Inflammatory macrophage (primary cell): ENCODE measurements at places on chromosomes 2 and 18.
A peak's percentile ranks its signal among the peaks of the same experiment; 100 is the strongest.

DNA sequence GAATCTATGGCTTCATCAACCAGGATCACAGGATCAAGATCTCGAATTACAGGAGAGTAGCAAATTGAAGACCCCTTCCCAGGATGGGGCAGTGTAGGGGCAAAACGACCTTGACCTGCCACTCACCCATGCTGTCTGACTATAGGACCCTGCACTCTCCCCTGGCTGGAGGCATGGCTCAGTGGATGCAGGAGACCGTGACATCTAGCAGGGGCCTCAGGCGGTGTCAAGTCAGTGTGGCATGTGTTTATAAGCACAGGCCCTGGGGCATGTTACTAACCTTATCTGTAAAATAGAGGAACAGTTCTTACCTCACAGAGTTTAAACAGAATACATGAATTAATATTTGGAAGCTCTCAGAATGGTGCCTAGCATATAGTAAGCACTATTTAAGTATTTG, 3.5 kb downstream of the HAAO start:
- no peak for DNase-seq

GRCh38 chr18:60350941-60351340, 21.6 kb downstream of the MC4R start:
- no peak for DNase-seq

GRCh38 chr2:11466307-11467128, 557 bp upstream of the E2F6 start:
- DNase-seq = no peak

DNA sequence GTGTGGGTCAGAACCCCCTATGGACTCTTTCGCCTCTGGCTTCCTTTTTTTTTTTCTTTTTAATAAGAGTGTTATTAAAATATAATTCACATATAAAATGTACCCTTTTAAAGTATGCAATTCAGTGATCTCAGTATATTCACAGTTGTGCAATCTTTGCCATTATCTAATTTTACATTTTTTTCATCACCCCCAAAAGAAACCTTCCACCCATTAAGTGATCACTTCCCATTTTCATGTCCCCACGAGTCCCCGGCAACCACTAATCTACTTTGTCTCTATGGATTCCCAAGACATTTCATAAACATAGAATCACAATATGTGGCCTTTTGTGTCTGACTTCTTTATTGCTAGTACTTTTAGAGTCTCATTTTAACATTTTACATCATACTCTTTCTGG, 38.7 kb upstream of the ANXA4 start:
- DNase-seq = peak; percentile 68

DNA sequence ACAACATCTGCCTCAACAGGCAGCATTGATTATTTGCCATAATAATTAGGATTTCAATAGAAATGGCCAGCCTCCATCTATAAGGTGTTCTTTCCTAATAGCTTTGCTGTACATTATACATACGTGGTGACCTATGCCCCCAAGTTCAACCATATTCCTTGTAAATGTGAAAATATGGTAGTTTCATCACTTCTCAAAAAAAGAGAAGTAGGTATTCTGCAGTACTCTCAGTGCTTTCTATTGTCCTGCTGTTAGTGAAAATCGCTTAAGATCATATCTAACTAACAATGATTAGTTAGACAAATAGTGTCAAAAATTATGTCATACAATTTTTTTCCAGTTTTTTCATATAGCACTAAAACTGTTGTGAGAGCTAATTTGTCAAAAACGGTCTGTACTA, 79.6 kb downstream of the SLC4A10 start:
- no peak for DNase-seq

DNA sequence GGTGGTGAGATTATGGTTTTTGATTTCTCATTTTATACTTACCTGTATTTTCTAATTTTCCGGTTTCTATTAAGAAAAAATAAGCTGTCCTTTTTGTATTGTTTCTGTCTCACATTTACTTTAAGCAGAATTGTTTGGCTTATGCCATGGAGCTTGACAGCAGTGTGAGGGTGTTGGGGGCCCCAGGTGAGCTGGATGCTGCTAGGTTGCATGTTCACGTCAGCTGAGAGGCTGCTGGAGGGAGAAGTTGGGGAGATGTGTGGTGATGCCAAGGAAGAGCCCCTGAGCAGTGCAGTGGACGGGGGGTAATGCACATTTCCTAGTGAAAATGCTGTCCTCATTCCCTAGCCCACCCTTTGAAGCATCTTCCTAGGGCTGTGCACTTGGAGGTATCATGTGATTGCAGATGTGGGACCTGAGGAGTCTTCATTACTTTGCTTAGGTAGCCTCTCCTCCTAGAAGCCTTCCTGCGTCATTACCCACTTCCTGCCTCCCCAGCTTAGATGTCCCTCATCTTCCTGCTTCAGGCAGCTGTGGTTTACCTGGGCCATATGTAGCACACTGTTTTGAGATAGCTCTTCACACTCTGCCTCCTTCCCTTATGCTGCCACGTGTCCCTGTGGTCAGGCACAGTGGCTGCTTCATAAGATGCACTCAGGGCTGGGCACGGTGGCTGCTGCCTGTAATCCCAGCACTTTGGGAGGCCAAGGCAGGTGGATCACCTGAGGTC, 16.2 kb downstream of the ATG16L1 start:
- DNase-seq = no peak

DNA sequence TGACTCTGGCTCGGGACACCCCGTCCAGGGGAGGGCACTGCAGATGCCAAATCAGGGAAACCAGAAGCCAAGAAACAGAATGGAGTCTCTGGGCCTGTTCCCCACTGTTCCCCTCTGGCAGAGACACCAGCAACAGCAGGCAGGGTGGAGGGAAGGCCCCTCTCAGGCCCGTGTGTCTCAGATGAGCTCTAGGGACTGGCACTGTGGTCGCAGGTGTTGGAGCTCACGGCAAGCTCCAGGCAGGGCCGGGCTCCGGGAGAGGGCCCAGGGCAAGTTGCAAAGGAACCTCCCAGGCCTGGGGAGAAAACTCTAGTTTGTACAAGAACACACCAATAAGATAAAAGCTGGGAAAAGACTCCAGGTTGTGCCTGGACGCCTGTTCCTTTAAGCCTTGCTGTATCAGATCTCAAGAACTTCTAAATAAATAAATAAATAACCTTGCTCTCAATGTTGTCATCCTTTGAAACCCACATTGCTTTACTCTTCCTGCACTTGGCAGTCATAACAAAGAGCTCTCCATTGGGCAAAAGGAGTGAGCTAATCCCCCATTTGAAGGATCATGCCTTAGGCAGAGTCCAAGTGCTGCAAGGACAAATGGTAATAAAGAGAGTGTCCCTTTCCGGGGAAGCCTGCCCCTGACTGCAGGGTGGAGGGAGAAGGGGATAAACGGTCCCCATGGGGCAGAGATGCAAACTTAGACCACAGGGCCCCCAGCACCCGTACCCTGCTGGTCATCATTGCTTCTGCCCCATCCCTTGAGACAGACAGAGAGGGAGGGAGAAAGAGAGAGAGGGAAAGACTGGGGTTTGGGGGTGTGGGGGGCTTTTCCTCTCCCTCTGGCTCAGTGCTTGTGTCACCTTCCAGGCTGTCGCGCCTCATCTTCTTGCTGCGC, 33.3 kb downstream of the CNGA3 start:
- no peak for DNase-seq

DNA sequence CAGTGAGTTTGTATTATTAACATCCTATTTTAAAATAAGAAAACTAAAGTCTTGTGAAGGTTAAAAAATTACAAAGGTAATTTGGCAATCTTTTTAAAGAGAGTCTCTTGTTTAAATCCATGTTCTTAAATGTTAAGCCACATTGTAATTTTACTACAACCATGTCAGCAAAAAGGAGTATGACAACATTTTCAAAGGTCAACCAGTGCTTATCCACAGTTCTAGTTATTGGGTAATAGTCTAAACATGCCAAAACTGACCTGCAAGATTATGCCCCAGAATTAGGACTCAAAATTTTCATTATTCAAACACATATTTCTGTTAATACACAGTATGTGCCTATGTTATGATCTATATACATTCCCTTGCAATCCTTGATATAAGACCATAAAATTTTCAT, 1312.6 kb upstream of the CHAC2 start:
- no peak for DNase-seq

DNA sequence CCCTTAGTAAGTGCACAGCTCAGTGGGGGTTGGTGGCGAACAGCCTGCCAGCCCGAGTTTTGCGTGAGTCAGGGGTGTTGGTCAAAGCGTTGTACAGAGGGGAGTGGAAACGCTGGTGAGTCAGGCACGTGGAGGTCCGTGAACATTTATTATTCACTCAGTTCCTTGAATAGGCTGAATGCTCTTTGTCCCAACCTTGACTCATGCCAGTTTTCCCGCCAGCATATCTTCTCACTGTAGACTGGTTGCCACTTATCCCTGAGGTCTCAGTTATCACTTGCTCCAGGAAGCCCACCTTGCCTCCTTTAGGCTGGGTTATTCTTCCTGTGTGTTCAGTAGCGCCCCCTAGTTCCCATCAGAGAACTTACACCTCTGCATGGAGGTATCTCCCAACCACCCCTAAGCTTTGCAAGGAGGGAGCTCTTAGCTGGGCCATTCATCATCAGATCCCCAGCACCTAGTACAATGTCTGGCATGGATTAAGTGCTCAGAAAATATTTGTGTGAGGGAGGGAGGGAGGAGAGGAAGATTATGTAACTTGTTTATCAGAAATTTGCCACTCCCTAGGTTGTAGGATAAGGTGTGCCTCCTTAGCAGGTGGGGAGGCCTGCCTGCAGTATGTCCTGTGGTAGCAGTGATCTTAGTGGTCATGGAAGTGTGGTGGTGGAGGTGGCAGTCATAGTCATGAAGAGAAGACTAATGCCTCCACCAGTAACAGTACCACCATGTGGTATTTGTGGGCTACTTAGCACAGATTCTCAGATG, 72.1 kb downstream of the CABLES1 start:
- DNase-seq = no peak

GRCh38 chr2:209368914-209369313, 54.9 kb upstream of the MAP2 start:
- DNase-seq = no peak

DNA sequence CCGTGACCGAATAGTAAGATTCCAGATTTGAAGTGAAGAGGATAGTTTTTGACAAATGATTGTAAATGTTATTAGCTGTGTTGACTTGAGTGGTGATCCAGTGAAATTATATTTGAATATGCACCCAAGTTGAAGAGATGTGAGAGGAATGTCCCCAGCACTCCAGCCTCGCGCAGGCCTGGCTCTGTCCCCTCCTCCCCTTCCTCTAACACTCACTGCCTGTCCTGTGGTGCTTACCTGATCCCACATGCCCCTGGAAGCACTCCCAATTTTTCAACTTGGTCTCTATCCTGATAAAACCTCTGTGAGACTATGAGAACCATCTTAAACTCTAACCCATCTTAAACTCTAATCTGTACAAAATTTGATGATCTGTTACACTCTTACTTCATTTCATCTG, 154.7 kb upstream of the LRP1B start:
- DNase-seq = no peak

GRCh38 chr2:235567842-235568241, 74.0 kb downstream of the AGAP1 start:
- no peak for DNase-seq

DNA sequence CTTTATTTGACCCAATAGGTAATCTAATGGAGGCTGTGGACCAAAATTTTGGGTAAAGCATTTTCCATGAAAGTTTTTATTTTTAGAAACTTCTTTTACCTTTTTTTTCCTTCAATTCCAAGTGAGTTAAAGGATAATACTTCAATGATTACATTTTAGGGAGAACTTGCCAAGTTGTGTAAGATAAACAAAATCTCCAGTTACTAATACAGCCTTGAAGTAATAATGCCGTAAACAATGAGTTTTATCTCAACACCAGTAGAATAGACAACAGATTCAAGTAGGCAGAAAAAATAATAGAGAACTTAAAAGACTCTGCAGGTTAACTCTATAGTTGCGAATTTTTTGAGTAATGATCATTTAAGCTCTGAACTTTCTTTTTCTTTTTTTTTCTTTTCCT, 807.4 kb downstream of the CNTNAP5 start:
- DNase-seq = no peak

DNA sequence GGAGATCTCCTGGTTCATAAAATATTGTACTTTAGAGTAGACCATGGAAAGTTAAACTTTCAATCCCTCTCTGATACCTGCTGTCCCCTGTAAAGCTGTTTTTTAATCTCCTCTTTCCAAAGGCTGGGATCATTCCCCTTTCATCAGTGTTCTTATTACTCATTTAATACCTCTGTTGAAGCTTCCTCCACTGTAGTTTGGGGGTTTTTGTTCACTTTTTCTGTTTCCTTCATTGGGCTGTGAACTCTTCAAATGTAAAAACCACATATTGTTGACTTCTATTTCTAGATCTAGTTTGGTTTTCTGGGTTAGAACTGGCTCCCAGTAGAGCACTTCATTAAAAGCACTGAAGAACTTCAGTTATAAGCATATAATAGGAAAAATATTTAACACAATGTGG, 598.1 kb downstream of the RNF144A start:
- no peak for DNase-seq

GRCh38 chr2:128409326-128410034, 90.8 kb upstream of the HS6ST1 start:
- no peak for DNase-seq

DNA sequence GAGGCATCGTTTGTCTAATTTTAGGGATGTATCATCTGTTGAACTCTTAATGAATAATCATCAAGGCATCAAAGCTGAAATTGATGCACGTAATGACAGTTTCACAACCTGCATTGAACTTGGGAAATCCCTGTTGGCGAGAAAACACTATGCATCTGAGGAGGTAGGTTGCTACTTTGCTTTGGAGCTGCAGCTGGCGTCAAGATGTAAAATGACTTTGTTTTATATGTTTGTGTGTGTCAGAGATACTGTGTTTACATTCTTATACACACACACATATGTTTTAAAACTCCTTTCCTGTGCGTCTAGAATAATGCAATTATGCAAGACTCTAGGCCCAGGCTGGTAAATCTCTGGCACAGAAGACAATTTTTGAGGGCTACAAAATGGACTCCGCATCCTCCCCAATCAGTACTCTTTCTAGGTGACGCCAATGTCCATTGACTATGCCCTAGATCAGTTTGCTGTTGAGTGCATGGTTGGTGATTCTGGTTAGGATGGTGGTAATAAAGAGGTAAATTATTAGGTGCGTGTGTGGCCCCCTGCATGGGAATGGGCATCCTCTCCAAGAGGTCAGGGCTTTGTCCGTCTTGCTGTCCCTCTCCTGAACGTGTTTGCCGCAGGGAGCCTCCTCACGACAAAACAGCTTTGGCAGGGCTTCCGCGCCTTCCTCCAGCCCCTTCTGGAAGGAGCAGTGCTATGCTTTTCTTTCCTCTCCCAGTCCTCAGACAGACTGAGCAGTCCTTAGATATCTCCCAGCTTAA, 68.2 kb upstream of the EML6 start:
- no peak for DNase-seq

- DNase-seq = peak; percentile 23
Measured at GRCh38 chr18:23883277-23883790, 131.2 kb upstream of the TTC39C start.
